ENCODE measurements at places on chromosomes 2 and 18. TPM values are rescaled to one million over a fixed set of nuclear protein-coding genes. Genes with fewer than 3 reads are reported as not detected.

DNA sequence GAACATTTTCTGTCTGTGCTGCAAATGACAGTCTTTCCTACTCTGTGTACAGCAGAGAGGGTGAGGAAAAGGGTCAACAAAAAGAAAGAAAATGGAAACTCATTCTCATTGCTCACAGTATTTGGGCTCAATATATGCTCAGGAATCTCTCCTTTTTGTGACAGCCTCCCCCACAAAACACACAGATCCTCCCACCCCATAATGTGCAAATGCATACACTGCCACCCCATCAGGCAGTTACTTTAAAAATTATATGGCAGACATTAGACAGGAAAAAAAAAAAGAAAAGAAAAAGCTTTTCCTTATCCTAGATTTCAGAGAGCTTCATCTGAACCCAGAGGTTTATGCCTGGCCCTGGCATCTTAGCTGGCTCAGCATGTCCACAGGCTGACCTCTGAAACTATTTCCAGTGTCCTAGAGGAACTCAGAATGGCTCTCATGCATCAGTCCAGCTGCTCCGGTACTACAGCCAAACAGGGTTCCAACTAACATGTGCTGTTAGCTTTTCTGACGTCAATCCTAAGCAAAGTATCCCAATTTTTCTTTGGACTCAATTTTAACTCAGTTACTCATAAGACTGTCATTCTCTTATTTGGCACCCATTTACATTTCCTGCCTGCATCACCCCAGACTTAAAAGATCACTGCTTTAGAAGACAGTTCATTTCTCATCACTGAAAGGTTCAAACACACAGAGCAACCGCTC is 105.9 kb downstream of the RBMS1 start:
- H3K4me1 ChIP-seq = peaks cover 7% of the 10 kb centered on the region
- peak; percentile 83 for DNase-seq
- H3K4me3 ChIP-seq = no peak overlapping the region
- peak overlapping the region; percentile 41 for H3K27ac ChIP-seq
- H3K36me3 ChIP-seq = no peaks in the 10 kb centered on the region

DNA sequence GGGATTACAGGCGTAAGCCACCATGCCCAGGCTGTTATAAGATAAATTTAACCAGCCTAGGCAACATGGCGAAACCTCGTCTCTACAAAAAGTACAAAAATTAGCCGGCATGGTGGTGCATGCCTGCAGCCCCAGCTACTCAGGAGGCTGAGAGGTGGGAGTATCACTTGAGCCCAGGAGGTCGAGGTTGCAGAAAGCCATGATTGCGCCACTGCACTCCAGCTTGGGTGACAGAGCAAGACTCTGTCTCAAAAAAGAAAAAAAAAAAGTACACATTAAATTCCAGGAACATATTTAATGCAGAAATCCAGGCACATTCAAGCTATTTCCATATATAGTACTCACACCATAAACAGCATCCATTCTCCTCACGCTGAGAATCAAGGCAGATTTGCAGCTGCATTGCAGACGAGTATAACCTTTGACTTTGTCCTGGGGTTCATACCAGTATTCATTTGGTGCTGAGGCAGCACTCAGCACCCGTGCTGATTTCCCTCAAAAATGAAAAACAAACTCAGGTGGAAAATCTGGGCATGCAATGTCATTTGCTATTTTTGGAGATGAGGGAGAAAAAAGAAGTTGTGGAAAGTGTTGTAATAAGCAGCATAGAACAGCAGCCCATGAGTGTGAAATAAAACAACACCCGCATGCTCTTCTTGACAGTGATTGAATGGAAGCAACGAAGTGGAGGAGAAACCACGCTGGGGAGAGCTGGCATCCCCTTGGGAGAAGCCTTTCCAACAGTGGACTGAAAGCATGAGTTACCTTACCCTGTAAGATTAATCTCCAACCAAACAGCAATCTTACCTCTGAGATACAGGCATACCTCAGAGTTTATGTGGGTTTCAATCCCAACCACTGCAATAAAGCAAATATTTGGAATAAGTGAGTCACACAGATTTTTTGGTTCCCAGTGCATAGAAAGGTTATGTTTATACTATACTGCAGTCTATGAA is 46.8 kb upstream of the ANXA4 start:
- no peak for DNase-seq
- H3K4me1 ChIP-seq = no peaks in the 10 kb centered on the region
- no peaks in the 10 kb centered on the region for H3K27me3 ChIP-seq
- H3K4me3 ChIP-seq = no peak overlapping the region

- no peak overlapping the region for H3K4me3 ChIP-seq
- H3K27ac ChIP-seq = no peak overlapping the region
- no peaks in the 10 kb centered on the region for H3K36me3 ChIP-seq
- DNase-seq = no peak
Observed at GRCh38 chr2:68855550-68855949, 15.6 kb downstream of the BMP10 start.

- no peaks in the 10 kb centered on the region for H3K36me3 ChIP-seq
- H3K4me1 ChIP-seq = peaks cover 4% of the 10 kb centered on the region
- no peak overlapping the region for H3K4me3 ChIP-seq
- H3K27ac ChIP-seq = no peak overlapping the region
- no peaks in the 10 kb centered on the region for H3K27me3 ChIP-seq
Observed at GRCh38 chr2:177161741-177162460, 50.7 kb upstream of the HNRNPA3 start.

- DNase-seq = no peak
- no peaks in the 10 kb centered on the region for H3K36me3 ChIP-seq
- no peak overlapping the region for H3K4me3 ChIP-seq
- no peaks in the 10 kb centered on the region for H3K4me1 ChIP-seq
Observed at GRCh38 chr18:43978174-43978573, 700.9 kb upstream of the SYT4 start.

DNA sequence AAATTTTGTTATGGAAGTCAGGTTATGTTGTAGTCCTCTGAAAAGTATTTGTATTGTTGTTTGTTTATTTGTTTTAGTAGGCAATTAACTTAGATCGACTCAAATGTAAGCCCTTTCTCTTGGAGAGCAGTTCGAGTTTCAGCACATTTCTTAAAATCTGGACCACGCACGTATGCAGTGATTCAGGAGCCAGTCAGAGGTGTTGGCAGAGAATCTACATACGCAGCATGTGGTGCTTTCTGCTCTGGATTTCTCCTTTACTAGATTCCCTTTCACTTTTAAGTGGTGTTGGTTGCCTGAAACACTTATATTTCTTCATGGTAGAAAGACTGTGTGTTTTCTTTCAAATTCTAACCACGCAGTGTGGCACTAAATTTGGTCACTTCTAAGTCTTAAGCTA is 773.9 kb upstream of the LRATD1 start:
- no peaks in the 10 kb centered on the region for H3K27me3 ChIP-seq
- no peaks in the 10 kb centered on the region for H3K4me1 ChIP-seq
- no peak overlapping the region for H3K4me3 ChIP-seq
- no peaks in the 10 kb centered on the region for H3K36me3 ChIP-seq
- H3K27ac ChIP-seq = no peak overlapping the region

DNA sequence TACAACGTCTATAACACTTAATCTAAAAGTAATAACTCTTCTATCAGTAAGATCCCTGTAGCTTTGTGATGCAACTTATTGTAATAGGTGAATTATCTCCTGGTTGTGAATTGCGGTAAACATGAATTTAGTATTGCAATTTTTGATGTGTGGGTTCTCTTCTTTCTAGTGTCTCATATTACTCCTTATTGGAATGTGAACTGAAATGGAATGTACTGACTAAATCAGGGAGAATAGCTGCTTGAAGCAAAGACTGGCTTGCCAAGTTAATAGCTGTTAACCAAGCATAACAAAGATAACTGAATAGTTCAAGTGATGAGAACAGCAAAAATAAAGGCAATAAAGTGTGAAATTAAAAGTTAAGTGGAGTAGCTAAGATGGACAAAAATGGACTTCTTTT is 60.5 kb upstream of the TFPI start:
- H3K4me3 ChIP-seq = no peak overlapping the region
- H3K27ac ChIP-seq = no peak overlapping the region
- H3K36me3 ChIP-seq = no peaks in the 10 kb centered on the region
- H3K27me3 ChIP-seq = no peaks in the 10 kb centered on the region
- no peaks in the 10 kb centered on the region for H3K4me1 ChIP-seq

GRCh38 chr2:175036582-175037018 is 31.4 kb upstream of the CHN1 start:
- DNase-seq = no peak
- H3K27ac ChIP-seq = no peak overlapping the region
- H3K4me1 ChIP-seq = no peaks in the 10 kb centered on the region
- no peaks in the 10 kb centered on the region for H3K36me3 ChIP-seq
- H3K27me3 ChIP-seq = no peaks in the 10 kb centered on the region

DNA sequence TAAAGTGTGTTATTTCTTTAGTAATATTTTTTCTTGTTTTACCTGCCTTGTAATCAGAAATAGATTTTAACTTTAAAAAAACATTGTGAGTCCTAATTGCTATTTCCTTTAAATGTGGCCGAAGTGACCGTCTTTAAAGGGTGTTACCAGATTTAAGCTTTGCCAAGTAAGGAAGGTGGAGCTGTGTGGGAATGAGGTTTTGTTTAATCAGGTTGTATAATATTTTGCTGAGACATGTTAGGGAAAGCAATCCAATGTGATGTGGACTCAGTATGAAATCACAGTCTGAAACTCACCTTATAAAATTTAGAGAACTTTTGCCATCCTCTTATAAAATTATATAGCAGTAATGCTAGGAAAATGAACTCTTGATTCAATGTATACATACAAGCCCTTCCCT is 32.9 kb upstream of the ITPRID2 start:
- H3K36me3 ChIP-seq = no peaks in the 10 kb centered on the region
- no peak overlapping the region for H3K4me3 ChIP-seq
- no peak for DNase-seq
- no peak overlapping the region for H3K27ac ChIP-seq
- no peaks in the 10 kb centered on the region for H3K4me1 ChIP-seq
- no peaks in the 10 kb centered on the region for H3K27me3 ChIP-seq

DNA sequence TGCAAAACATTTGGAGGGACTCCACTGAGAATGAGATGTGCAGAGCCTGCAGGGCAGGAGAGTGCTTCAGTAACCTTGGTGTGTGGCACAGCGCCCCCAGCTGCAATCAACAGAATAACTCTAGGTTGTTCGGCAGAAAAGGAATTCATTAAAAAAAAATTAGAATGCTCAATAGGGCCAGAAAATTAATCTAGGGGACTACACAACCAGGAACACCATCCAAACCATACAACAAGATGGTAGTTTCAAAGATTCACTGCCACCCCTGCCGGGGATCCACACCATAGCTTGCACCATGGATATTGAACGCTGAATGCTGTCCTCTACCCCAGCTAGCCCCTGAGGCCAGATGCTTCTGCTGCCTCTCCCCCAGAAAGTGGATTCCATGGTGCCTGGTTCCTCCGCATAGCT is 50.1 kb downstream of the THUMPD2 start:
- no peak overlapping the region for H3K4me3 ChIP-seq
- H3K27ac ChIP-seq = no peak overlapping the region
- H3K27me3 ChIP-seq = no peaks in the 10 kb centered on the region
- DNase-seq = no peak
- H3K4me1 ChIP-seq = peaks cover 6% of the 10 kb centered on the region

- no peaks in the 10 kb centered on the region for H3K4me1 ChIP-seq
- H3K4me3 ChIP-seq = no peak overlapping the region
- H3K36me3 ChIP-seq = no peaks in the 10 kb centered on the region
Observed at GRCh38 chr2:125679903-125680302, 976.1 kb upstream of the GYPC start.

- H3K4me3 ChIP-seq = no peak overlapping the region
- DNase-seq = no peak
- H3K27ac ChIP-seq = no peak overlapping the region
- no peaks in the 10 kb centered on the region for H3K4me1 ChIP-seq
Observed at GRCh38 chr2:162295009-162295408, 23.5 kb downstream of the IFIH1 start.

DNA sequence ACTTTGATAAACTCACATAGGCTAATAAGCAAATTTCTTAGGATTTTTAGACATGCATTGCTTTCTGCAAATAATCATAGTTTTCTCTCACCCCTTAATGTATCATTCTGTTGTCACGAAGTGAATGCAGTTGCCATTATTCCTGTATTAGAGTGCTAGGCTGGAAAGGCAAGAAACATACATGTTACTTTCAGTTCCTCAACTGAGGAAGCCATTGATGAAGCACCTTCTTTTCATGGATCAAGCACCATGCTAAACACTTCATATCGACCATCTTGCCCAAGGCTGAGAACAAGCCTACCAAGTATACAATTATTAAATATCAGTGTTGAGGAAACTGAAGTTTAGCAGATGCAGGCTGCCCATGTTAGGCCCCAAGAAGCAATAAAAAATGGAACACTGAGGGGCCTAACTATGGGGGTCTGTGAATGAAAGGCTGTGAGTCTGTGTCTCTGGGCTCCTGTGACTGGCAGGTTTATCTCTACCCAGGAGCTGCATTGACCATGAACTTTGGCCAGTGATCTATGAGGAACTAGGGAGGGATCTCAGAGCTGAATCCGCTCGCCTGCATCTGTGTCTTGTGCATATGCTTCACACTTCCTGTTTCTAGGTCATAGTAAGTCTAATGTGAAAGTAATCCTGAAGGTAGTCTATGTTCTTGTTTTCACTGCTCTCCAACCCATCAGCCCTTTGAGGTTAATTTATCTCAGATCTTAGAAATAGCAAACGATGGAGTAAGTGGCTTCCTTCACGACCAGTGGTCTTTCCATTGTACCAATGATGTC is 16.0 kb upstream of the TSPYL6 start:
- H3K4me1 ChIP-seq = no peaks in the 10 kb centered on the region
- no peak for DNase-seq
- H3K36me3 ChIP-seq = no peaks in the 10 kb centered on the region
- H3K27me3 ChIP-seq = no peaks in the 10 kb centered on the region

DNA sequence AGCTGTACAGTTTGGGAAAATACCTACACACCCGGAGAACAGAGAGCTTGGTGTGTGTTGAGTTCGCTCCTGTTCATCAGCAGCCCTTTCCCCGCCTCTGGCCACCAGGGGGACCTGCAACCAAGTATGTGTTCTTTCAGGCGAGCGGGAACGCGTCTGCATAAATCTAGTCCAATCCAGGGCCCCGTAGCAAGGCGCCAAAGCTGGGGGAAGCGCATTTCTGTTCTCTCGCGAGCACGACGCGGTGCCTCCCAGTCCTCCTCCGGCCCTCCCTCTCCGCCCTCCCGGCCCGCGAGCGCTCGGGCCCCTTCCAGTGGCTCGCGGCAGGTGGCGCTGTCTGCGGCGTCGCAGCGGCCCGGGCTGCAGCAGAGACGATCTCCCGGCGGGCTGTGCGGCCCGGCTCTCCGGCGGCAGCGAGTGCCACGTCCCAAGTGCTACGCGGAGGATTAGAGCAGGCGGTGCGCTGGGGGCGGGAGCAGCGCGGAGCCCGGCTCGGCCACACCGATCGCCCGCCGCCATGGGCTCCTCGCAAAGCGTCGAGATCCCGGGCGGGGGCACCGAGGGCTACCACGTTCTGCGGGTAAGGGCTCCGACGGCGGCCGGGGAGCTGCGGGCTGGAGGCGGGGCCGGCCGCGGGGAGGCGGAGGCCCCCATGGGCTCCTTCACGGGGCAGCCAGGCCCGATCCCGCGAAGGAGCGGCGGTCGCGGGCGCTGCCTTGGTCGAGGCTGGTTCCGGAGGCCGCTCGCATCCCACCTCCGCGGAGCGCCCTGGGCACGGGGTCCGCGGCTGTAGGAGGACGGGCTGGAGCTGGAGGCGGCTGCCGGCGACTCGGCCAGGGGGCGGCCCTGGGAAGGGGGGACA is at the start of gene GORASP2:
TSS of gene GORASP2 (plus strand) at position 430 of the 862 bp plus-strand sequence. CDS start at position 518, 88 bp downstream.
- peak; percentile 99 for DNase-seq
- H3K4me1 ChIP-seq = peaks cover 2% of the 10 kb centered on the region
- peak within 1 kb of the TSS; percentile 95 for H3K27ac ChIP-seq
- peak within 1 kb of the TSS; percentile 91 for H3K4me3 ChIP-seq
- no peaks in the 10 kb centered on the region for H3K36me3 ChIP-seq

GRCh38 chr2:53422979-53423378 is 344.6 kb upstream of the CHAC2 start:
- no peaks in the 10 kb centered on the region for H3K36me3 ChIP-seq
- H3K27me3 ChIP-seq = no peaks in the 10 kb centered on the region
- H3K4me3 ChIP-seq = no peak overlapping the region
- H3K27ac ChIP-seq = no peak overlapping the region
- no peaks in the 10 kb centered on the region for H3K4me1 ChIP-seq

FSHR gene
- not detected for total RNA-seq

Data from aorta (tissue), 5 donors.